ENCODE measurements at places on chromosomes 5 and 9.

- DNase-seq = no peak
These were observed 175.8 kb upstream of the KLF9 start for GRCh38 chr9:70590315-70590677.

DNA sequence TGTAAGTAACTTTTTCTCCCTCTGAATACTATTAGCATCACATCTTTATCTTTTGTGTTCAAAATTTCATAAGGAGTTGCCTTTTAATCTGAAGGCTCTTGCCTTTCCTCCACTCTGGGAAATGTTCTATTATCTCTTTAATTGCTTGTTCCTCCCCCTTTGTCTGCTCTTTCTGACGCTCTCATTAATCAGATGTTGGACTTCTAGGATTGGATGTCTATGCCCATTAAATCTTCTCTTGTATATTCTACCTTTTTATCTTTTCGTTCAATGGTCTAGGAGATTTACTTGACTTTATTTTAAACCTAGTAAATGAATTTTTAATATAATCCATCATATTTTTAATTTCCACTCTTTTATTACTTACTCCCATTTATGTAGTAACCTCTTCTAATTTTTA lies 76.7 kb downstream of the MARCHF3 start:
- no peak for DNase-seq

DNA sequence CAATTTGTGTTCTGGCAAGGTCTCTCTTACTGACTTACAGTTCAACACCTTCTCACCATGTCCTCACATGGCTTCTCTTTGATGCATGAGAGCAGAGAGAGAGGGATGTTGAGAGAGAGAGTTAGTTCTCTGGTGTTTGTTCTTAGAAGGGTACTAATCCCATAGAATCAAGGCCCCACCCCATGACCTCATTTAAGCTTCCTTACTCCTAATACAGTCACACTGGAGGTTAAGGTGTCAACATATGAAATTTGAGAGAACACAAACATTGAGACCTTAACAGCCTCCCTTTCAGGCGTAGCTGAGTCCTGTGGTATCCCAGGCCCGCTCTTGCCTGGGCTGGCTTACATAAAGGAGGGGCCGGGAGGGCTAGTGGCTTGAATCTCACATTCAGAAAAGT lies 10.6 kb upstream of the SEMA6A start:
- DNase-seq = no peak

DNA sequence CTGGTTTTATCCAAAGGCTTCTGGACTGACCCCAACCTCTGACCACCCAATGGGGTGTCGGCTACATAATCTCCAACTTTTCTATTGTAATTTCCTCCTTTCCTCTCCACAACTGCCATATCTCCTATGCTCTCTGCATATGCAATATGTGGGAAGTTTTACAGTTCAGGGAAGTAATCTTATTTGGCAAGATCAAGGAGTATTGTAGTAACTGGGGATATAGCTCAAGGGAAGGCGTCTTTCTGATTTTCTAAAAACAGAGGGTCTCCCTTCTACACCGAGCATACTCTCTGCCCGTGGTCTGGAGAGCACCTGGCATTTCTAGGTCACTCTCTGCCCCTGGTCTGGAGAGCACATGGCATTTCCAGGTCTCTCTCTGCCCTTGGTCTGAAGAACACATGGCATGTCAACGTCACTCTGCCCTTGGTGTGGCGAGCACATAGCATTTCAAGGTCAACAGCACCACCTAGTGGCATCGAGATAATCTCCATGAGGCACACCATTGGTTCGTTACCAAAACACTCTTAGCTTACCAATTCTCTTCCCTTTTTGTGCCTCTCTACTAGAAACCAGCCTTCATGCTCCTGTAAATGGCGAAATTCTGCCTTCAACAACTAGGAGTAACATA lies 616.4 kb upstream of the NUDT12 start:
- no peak for DNase-seq

GRCh38 chr5:79189439-79190234 lies 46.3 kb upstream of the JMY start:
- no peak for DNase-seq
